ENCODE measurements at places on chromosomes 2 and 18. TPM values are rescaled to one million over a fixed set of nuclear protein-coding genes. Genes with fewer than 3 reads are reported as not detected.

The IL1RL1 gene
- 0.18 TPM for total RNA-seq

The SPC25 gene
- 33.7 TPM for total RNA-seq

The MEIS1 gene
- total RNA-seq: not detected

The OST4 gene
- total RNA-seq: 290 TPM

The AAK1 gene
- 85.4 TPM for total RNA-seq

The CPO gene
- total RNA-seq: not detected

The MPV17 gene
- total RNA-seq: 87.8 TPM

The OSBPL1A gene
- total RNA-seq: 2.8 TPM

The ADAM23 gene
- 0.10 TPM for total RNA-seq

The MOGAT1 gene
- total RNA-seq: not detected

The FRZB gene
- not detected for total RNA-seq

The BOLL gene
- total RNA-seq: not detected

The SCYGR7 gene
- not detected for total RNA-seq

- no peak overlapping the region for H3K4me3 ChIP-seq
- H3K4me1 ChIP-seq: no peaks in the 10 kb centered on the region
- no peaks in the 10 kb centered on the region for H3K36me3 ChIP-seq
- no peak for DNase-seq
Observed at GRCh38 chr2:210299866-210300373, 15.1 kb downstream of the MYL1 start.

DNA sequence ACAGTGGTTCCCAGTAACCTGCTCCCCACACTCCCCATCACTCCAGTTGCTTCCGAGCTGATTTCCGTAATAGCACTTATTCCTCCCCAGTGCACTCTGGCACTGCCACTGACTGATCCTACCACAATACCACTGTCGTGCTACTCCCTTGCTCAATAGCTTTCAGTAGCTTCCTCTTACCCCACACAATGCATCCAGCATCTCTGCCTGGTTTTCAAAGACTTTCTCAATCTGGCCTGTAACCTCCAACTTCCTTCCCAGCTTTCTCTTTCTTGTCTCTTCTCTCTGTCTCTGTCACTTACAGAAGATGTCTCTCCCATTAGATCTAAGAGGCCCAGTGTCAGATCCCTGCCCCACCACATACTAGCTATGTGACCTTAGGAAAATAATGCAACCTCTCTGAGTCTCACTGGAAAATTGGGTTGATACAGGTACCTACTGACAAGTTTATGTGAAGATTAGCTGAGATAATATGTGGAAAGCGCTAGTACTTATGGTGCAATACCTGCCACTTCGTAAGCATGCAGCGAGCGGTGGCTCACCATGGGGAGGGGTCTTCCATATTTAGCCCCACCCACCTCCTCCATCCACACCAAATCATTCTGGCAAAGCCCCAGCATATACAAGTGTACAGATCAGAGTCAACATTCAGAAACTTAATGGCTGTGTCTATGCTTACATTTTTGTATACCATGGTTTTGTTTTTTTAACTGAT, 36.7 kb downstream of the SFXN5 start:
- no peaks in the 10 kb centered on the region for H3K27me3 ChIP-seq
- H3K4me1 ChIP-seq: peaks cover 4% of the 10 kb centered on the region
- H3K4me3 ChIP-seq: no peak overlapping the region
- no peaks in the 10 kb centered on the region for H3K36me3 ChIP-seq
- H3K27ac ChIP-seq: no peak overlapping the region

DNA sequence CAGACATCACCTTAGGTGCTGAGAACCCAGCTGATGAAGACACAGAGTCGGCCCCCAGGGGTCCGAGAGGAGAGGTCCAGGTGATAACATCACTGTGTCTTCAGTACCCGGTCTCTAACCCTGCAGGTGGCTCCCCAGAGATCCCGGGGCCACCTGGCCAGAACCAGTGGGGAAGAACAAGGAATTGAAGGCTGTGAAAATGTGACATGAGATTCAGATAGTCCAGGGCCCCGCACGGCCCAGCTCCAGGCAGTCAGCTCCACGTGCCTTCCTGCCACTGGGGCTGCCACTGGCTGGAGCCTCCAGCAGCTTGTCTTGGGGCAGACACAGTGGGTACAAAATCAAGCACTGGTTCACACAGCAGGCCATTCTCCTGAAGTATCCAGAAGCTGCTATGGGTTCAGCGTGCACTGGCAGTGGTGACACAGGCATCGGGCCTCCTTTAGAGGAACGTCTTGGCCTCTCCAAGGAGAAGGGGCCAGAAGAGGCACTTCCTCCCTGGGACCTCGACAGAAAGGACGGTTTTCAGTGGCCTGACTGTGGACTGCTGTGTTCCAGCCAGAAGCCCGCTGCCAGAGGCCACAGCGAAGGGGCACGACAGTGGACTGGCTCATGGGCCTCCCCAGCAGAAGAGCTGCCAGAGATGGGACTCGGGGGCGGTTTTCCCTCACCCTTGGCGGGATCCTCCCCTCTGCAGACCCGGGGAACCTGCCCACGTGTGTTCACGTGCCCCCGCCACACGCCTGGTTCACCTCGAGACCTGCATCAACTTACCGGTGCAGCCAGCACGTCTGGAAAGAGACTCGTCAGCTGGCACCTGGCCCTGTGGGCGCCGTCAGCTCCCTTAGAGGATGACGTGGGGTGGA, 150.4 kb downstream of the HDAC4 start:
- no peak overlapping the region for H3K27ac ChIP-seq
- peaks cover 12% of the 10 kb centered on the region for H3K36me3 ChIP-seq
- H3K4me1 ChIP-seq: peaks cover 64% of the 10 kb centered on the region
- no peak for DNase-seq
- H3K27me3 ChIP-seq: peaks cover 4% of the 10 kb centered on the region

DNA sequence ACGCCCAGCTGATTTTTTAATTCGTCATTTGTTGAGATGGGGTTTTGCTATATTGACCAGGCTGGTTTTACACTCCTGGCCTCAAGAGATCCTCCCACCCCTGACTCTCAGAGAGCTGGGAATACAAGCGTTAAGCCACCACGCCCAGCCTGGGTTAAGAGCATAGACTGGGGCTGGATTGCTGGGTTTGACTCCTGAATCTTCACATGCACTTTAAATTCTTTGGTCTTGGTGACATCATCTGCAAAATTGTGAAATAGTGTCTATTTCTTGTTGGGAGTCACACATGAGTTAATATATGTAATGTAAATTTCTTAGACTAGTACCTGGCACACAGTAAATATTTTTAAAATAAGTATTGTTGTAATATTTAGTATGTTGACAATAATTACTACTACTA, 257.4 kb downstream of the DOK6 start:
- H3K4me1 ChIP-seq: no peaks in the 10 kb centered on the region
- H3K27ac ChIP-seq: no peak overlapping the region
- no peak overlapping the region for H3K4me3 ChIP-seq
- peaks cover 15% of the 10 kb centered on the region for H3K27me3 ChIP-seq
- H3K36me3 ChIP-seq: no peaks in the 10 kb centered on the region

- H3K27me3 ChIP-seq: no peaks in the 10 kb centered on the region
- peak overlapping the region; percentile 97 for H3K27ac ChIP-seq
- peak; percentile 82 for DNase-seq
- peak overlapping the region; percentile 84 for H3K4me3 ChIP-seq
- H3K36me3 ChIP-seq: peaks cover 15% of the 10 kb centered on the region
Observed at GRCh38 chr18:13612196-13612997, 114.0 kb downstream of the FAM210A start.

GRCh38 chr2:77310416-77310815, 211.8 kb downstream of the LRRTM4 start:
- H3K4me3 ChIP-seq: no peak overlapping the region
- no peaks in the 10 kb centered on the region for H3K36me3 ChIP-seq
- no peaks in the 10 kb centered on the region for H3K4me1 ChIP-seq
- H3K27me3 ChIP-seq: no peaks in the 10 kb centered on the region

- H3K27me3 ChIP-seq: no peaks in the 10 kb centered on the region
- H3K36me3 ChIP-seq: no peaks in the 10 kb centered on the region
- no peak overlapping the region for H3K27ac ChIP-seq
Observed at GRCh38 chr2:151855111-151855510, 26.9 kb upstream of the ARL5A start.

- H3K4me3 ChIP-seq: no peak overlapping the region
- peaks cover 3% of the 10 kb centered on the region for H3K4me1 ChIP-seq
- DNase-seq: no peak
- H3K27ac ChIP-seq: no peak overlapping the region
- peaks cover 15% of the 10 kb centered on the region for H3K27me3 ChIP-seq
- H3K36me3 ChIP-seq: no peaks in the 10 kb centered on the region
Observed at GRCh38 chr2:46813680-46814079, 101.9 kb downstream of the MCFD2 start.

GRCh38 chr2:32772638-32773447, 145.0 kb downstream of the TTC27 start:
- H3K4me1 ChIP-seq: peaks cover 2% of the 10 kb centered on the region
- H3K36me3 ChIP-seq: peaks cover 35% of the 10 kb centered on the region
- no peaks in the 10 kb centered on the region for H3K27me3 ChIP-seq
- H3K27ac ChIP-seq: no peak overlapping the region
- H3K4me3 ChIP-seq: no peak overlapping the region

GRCh38 chr2:61722318-61722717, 131.5 kb downstream of the FAM161A start:
- H3K36me3 ChIP-seq: no peaks in the 10 kb centered on the region
- no peak for DNase-seq
- H3K27ac ChIP-seq: no peak overlapping the region
- no peaks in the 10 kb centered on the region for H3K27me3 ChIP-seq
- H3K4me1 ChIP-seq: no peaks in the 10 kb centered on the region

- no peak for DNase-seq
- H3K4me3 ChIP-seq: no peak overlapping the region
- peaks cover 10% of the 10 kb centered on the region for H3K4me1 ChIP-seq
Observed at GRCh38 chr2:96887493-96888012, 17.7 kb upstream of the SEMA4C start.

GRCh38 chr18:38940475-38940862, 1374.9 kb upstream of the CELF4 start:
- peak overlapping the region; percentile 38 for H3K4me3 ChIP-seq
- no peak for DNase-seq
- H3K4me1 ChIP-seq: peaks cover 49% of the 10 kb centered on the region

GRCh38 chr18:42028247-42028832, 73.3 kb downstream of the PIK3C3 start:
- no peaks in the 10 kb centered on the region for H3K27me3 ChIP-seq
- H3K36me3 ChIP-seq: peaks cover 29% of the 10 kb centered on the region
- H3K4me3 ChIP-seq: no peak overlapping the region
- H3K4me1 ChIP-seq: peaks cover 32% of the 10 kb centered on the region
- no peak overlapping the region for H3K27ac ChIP-seq

DNA sequence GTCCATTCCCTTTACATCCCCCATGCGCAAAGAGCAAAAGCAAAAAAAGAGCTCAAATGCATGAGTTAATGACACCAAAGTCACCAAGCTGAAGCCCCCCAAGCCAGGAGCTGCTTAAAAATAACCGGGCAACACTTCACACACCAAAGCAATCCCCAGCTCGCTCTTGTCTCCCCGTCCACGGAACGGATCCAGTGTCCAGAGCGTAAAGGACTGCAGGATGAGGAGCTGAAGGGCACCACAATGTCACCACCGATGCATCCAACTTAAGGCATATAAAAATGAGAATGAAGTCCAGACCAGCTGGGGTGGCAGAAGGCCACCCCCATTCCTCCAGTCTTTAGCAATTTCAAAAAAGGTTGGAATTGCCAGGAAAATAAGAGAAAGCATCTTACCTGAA, 8.7 kb downstream of the SMAD7 start:
- no peak overlapping the region for H3K4me3 ChIP-seq
- peaks cover 6% of the 10 kb centered on the region for H3K27me3 ChIP-seq
- H3K4me1 ChIP-seq: peaks cover 80% of the 10 kb centered on the region
- H3K27ac ChIP-seq: no peak overlapping the region
- DNase-seq: no peak

GRCh38 chr2:184551626-184552025, 46.7 kb upstream of the ZNF804A start:
- no peaks in the 10 kb centered on the region for H3K4me1 ChIP-seq
- H3K4me3 ChIP-seq: no peak overlapping the region
- DNase-seq: no peak
- H3K27ac ChIP-seq: no peak overlapping the region
- no peaks in the 10 kb centered on the region for H3K36me3 ChIP-seq

GRCh38 chr2:129443235-129443864, 536.1 kb upstream of the RAB6C start:
- H3K4me3 ChIP-seq: peak overlapping the region; percentile 54
- DNase-seq: no peak
- H3K27ac ChIP-seq: no peak overlapping the region
- H3K36me3 ChIP-seq: no peaks in the 10 kb centered on the region
- no peaks in the 10 kb centered on the region for H3K4me1 ChIP-seq

DNA sequence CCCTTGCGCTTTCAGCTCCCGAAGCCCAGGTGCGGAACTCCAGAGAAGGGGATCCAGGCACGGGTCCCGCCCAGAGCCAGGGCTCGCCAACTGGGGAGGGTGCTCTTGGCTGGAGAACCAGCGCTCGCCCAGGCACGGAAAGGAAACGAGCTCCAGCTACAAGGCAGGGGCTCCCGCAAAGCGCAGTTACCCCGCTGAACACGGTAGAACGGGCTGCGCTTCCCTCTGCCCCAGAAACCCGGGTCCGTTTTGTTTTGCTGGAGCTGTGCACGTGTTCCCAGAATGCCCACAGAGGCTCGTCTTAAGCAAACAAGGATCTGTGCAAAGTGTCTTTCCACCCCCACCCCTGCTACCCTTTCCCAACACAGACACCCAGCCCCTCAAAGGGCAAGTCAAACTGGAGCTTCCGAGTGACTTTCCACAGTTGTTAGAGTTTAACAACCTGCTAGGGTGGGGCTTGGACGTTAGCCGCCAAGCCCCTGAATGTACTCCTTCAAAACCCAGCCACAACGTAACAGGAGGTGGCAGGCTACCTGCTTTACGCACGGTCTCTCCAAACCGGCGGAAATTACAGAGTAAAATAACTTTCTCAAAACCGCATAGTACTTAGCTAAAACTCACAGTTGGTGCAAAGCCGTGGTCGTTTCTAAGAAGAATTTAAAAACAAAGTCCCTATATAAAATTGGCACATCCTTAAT, 775 bp downstream of the RNF125 start:
- peak overlapping the region; percentile 98 for H3K27ac ChIP-seq
- peaks cover 31% of the 10 kb centered on the region for H3K4me1 ChIP-seq
- H3K27me3 ChIP-seq: no peaks in the 10 kb centered on the region
- H3K36me3 ChIP-seq: peaks cover 8% of the 10 kb centered on the region
- DNase-seq: peak; percentile 54
- peak overlapping the region; percentile 95 for H3K4me3 ChIP-seq

DNA sequence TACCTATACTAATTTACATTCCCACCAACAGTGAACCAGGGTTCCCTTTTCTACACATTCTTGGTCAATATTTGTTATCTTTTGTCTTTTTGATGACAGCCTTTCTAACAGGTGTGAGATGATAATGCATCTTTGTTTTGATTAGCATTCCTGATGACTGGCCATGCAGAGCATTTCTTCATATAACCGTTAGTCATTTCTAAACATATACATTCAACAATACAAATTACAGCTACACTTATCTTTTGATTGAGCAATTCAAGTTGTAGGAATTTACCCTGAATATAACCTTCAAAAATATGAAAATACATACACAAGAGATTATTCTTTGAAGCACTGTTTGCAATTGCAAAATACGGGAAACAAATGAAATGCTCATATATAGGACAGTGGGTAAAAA, 94.9 kb downstream of the TMEM131 start:
- H3K27ac ChIP-seq: no peak overlapping the region
- H3K36me3 ChIP-seq: peaks cover 42% of the 10 kb centered on the region
- DNase-seq: no peak
- H3K27me3 ChIP-seq: no peaks in the 10 kb centered on the region
- peaks cover 1% of the 10 kb centered on the region for H3K4me1 ChIP-seq
